ENCODE measurements at places on chromosomes 5 and 9. TPM values are rescaled to one million over a fixed set of nuclear protein-coding genes. Genes with fewer than 3 reads are reported as not detected.

The GARIN3 gene
- total RNA-seq = not detected

The CCDC192 gene
- total RNA-seq = not detected

The UCK1 gene
- total RNA-seq = 26.9 TPM

The SLCO4C1 gene
- total RNA-seq = 12.8 TPM

The PCDH1 gene
- 44.8 TPM for total RNA-seq

The IL33 gene
- total RNA-seq = 11.8 TPM

The C6 gene
- total RNA-seq = 0.88 TPM

The CDKN2A gene
- 0.12 TPM for total RNA-seq

Measured in metanephros (tissue), 2 donors.